ENCODE measurements at places on chromosomes 13 and 19. TPM values are rescaled to one million over a fixed set of nuclear protein-coding genes. Genes with fewer than 3 reads are reported as not detected.

The UBE2L5 gene
- not detected for total RNA-seq

The SERPINE3 gene
- total RNA-seq = not detected

The MRPL4 gene
- 68.8 TPM for total RNA-seq

The CNFN gene
- total RNA-seq = 55.2 TPM

The GZMM gene
- 0.38 TPM for total RNA-seq

The ZNF628 gene
- total RNA-seq = 7.2 TPM

The FAM216B gene
- not detected for total RNA-seq

The GSX1 gene
- total RNA-seq = not detected

The CERS1 gene
- total RNA-seq = 5.5 TPM

The CALR gene
- total RNA-seq = 508 TPM

The TEX29 gene
- total RNA-seq = not detected

The CLIP3 gene
- total RNA-seq = 0.67 TPM

The PRR22 gene
- total RNA-seq = 2.9 TPM

The DGKH gene
- total RNA-seq = 6.6 TPM
